ENCODE measurements at places on chromosomes 7 and 10.

- DNase-seq, result no peak
Observed at GRCh38 chr10:128721963-128722445, 595.8 kb upstream of the MKI67 start.

DNA sequence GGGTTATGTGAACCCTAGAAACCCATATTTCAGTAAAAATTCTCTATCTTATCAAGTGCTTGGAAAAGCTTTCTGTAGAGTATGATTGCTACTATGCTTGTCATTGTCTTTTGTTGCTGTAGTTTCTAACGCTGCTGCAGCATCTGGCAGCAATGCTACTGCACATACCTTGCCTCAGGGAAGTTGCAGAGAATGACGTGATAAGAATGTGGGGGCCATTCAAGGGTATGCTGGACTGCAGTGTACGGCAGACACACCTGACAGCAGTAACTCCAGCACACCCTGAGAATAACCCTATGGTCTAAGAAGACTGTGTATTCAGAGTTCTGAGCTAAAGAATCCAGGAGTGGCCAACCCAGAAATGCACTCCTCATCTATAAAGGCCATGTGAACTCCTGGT lies 20.5 kb downstream of the TRIM4 start:
- no peak for DNase-seq

DNA sequence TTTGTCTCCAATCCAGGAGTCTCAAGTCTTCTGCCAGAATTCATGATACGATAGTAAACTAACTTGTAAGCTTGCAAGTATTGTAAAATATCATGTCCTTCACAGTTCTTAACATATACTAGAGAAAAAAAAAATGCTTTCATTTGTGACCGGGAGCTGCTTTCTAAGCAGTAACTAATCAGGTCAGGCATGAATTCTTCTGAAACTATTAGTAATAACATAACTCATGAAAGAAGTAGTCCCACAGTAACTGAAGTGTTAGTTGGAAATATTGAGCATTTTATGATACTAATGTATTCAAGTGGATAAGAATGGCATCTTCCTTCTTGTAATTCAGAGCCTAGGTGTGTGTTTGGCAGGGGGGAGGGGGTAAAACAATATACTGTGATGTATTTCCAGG lies 665.6 kb downstream of the DNAJB9 start:
- DNase-seq, result no peak

- DNase-seq, result no peak
Observed at GRCh38 chr10:50369931-50370330, 118.6 kb upstream of the ASAH2 start.

All from liver (tissue), 10 donors.